Fibroblast of mammary gland (primary cell): ENCODE measurements at places on chromosomes 11 and 22.
A peak's percentile ranks its signal among the peaks of the same experiment; 100 is the strongest.

DNA sequence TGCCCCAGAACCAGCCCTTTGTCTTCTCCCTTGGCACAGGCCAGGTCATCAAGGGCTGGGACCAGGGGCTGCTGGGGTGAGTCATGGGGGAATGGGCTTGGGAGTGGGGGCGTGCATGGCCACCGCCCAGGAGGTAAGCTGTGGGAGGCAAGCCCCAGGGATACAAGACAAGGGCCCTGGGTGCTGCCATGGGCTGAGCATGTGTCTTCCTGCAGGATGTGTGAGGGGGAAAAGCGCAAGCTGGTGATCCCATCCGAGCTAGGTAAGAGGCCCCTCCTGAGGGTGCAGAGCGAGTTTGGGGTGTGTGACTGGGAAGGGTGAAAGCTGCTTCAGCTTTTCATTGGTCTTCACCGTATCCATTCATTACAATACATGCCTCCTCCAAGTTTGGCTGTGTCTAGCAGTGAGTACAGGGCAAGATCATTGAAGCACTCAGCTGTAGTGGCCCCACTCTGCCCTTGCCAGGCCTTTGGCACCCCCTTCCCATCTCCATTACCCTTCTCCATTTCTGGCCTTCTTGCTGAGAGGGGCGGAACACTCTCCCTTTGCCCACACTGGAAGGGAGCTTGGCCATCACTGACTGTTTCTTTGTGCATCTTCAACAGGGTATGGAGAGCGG is 2.5 kb downstream of the FKBP2 start:
- DNase-seq, result no peak

DNA sequence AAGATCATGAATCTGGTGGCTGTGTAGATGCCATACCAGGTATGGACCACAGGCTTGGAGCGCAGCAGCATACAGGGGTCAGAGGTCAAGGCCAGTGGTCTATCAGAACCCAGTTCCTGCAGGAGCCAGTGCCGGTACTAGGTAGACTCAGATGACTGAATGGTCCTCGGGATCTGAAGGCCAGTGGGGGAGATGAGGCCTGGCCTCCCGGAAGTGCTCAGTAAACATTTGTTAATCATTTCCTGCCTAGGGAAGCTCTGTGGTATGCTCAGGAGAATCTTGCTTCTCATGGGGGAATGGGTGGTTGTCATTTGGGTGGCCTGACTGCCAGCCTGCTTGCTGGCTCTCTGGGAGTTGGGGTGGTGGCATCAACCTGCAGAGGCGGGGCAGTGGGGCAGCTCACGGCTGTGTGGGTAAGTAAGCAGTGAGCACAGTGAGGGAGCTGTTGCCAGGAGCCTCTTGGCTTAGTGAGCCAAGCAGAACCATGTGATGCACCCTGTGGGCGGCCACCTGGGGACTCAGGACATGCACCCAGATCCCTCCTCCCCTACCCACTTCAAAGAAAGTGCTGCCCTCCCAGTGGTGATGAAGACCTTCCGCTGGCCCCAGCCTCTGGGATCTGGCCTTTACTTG is 33.0 kb downstream of the PTPRJ start:
- DNase-seq, result no peak

GRCh38 chr11:40338739-40339138 is 1120.7 kb downstream of the LRRC4C start:
- peak; percentile 70 for DNase-seq

DNA sequence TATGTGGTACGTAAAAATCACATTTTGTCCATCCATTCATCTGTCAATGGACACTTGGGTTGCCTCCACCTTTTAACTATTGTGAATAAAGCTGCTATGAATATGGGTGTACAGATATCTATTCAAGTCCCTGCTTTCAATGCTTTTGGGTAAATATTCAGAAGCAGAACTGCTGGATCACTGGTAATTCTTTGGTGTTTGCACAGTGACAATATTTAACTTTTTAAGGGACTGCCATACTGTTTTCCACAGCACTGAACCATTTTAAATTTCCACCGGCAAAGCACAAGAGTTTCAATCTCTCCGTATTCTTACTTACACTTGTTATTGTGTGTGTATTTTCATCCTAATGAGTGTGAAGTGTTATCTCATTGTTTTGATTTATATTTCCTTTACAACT is 79.4 kb downstream of the RBFOX2 start:
- DNase-seq, result no peak

DNA sequence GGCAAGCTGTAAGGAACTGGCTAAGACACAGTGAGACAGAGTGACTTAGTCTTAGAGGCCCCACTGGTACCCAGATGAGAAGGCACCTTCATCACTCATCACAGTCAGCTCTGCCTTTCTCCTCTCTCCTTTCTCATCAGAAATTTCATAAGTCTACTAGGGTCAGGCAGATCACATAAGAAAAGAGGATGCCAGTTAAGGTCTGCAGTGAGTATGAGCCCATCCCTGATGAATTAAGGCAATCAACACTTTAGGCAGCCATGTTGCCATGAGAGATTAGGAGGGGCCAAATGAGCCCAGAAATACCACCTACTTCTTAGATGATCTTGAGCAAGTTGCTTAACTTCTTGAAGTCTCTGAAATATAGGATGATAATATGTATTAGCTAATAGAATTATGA is 11.9 kb upstream of the HBE1 start:
- DNase-seq, result no peak

GRCh38 chr11:29208117-29208516 is 808.7 kb downstream of the KCNA4 start:
- DNase-seq, result no peak

- peak; percentile 44 for DNase-seq
These were observed 41.6 kb downstream of the PRCP start for GRCh38 chr11:82858556-82859091.

- DNase-seq, result peak; percentile 49
These were observed 12.0 kb downstream of the BRSK2 start for GRCh38 chr11:1401656-1402221.

DNA sequence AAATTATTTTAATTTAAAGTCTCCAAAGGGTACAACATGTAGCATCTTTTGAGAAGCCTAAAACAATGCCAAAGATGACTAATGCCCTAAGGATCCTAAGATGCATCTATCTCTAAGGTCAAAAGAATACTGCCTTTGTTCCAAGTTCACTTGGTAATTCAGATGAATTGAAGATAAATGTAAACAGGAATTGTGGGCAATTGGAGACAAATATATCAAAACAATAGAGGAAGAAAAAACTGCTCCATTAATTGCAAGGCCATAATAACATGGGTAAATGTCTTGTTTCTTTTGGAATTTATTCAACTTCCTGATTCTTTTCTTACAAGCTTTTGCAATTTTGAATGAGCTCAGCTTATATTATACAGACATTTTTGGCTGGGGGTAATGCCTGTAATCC is 338.6 kb downstream of the TTC28 start:
- peak; percentile 52 for DNase-seq

DNA sequence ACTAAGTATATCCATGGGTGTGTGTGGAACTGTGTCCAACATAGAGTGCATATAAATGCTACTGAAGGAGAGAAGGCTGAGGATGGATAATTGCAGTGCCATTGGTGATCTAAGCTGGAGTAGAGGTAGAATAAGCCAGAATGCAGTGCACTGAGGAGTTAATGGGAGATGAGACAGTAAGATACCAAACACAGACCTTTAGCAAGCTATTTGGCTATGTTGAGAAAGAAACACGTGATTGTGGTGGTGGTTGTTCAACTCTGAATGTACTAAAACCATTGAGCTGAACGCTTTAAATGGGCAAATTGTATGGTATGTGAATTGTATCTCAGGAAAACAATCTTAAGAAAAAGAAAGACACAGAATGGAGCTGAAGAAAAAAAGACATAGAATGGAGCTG is 22.8 kb downstream of the JAML start:
- DNase-seq, result no peak

- DNase-seq, result no peak
These were observed 109.6 kb downstream of the USP35 start for GRCh38 chr11:78298291-78298771.

GRCh38 chr22:41535244-41535643 is 9.0 kb downstream of the POLR3H start:
- DNase-seq, result no peak

GRCh38 chr22:20117633-20118299 is 740 bp upstream of the TRMT2A start:
- DNase-seq, result peak; percentile 30

- no peak for DNase-seq
These were observed 110.4 kb upstream of the CSNK2A3 start for GRCh38 chr11:11463405-11463804.

DNA sequence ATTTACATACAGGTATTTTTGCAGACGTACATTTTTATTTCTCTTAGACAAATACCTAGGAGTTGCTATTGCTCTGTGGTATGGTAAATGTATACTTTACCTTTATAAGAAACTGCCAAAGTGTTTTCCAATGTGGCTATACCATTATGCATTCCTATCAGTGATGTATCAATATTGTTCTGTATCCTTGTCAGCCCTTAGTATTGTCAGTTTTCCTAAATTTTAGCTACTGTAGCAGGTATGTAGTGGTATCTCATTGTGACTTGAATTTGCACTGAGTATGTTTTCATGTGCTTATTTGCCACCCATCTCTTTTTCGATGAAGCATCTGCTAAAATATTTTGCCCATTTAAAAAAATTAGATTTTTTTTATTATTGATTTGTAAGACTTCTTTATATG is 37.0 kb downstream of the CLPB start:
- no peak for DNase-seq

DNA sequence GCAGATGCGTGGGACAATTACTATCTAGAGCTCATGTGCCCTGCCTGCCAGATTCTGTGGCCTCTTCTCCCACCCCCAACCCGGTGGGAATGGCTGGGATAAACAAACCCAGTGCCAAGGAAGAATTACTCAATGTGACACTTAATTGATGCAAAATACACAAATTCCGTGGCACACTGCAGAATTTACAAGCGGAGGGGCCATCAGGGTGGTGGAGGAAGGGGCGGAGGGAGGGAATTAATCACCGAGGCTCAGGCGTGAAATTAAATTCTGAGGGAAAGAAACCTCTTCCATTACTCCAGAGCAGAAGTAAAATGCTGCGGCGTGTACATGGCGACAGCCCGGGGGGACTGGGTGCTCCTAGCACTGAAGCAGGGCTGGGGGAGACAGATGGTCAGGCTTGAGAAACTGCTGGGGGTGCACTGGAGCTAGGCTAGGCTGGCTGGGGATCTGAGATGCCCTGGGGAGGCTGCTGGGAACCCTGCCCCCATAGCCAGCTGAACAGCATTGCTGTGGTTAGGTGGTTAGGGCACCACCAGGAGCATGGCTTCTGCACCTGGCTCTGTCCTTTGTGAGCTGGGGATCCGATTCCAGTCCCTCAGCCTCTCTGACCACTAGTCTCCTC is 200.6 kb downstream of the CEP164 start:
- no peak for DNase-seq

DNA sequence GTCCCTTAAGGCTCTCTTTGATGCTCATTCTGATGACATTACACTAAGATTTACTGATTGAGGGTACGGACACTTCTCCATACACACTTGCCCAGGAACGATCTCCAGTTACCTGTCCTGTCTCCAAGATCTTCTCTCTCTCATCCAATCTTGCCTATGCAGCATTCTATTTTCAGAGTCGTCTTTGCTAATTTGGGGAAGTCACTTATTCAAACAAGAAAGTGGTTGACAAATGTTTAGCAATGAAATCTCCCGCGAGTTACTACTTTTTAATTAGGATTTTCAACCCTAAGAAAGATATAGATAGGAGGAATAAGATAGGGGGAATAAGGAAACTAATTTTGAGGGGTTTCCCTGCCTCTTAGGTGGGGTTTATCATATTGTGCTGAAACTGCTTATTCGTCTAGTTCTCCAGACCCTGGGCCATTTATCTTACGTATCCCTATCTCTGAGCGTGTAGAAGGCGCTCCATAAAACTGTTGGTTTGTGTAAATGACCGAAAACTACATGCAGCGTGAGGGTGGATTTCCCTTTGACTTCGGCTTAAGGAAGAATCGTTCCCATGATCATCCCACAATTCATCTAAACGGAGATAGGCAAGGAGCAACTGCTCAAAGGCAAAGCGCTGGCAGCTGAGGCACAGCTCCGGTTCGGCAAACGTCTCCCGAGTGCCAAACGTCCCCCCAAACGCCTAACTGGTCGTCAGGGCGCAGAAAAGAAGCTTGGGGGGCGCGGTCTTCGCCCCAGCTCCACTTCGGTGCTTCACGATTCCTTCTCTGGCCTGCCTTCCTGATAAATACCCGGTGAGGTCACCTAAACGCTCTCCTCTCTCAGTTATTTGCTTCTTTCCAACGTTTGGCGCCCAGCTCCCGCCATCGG is 804 bp downstream of the APIP start:
- peak; percentile 38 for DNase-seq

DNA sequence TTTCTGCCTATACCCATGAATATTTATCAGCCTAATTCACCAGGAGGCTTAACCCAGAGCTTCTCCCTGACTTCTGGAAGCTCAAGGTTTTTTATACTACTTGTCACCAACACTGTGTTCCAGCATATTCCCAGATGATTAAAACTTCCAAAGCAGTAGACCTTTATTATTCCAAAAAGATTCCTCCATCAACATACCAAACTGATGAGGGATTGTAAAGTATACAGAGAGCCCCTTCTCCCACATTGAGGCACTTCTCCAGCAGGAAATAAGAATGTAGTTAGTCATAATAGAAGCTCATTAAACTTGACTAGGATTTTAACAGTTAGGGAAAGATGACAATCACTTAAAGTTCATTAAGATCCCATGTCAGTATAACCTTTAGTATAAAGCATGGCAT is 51.4 kb upstream of the CEP126 start:
- peak; percentile 59 for DNase-seq

GRCh38 chr11:1486054-1486825 is at the start of gene MOB2:
Gene MOB2, minus strand, starts transcription at chr11:1486779. Its CDS starts 223 bp downstream, at chr11:1486556.
- DNase-seq, result no peak

DNA sequence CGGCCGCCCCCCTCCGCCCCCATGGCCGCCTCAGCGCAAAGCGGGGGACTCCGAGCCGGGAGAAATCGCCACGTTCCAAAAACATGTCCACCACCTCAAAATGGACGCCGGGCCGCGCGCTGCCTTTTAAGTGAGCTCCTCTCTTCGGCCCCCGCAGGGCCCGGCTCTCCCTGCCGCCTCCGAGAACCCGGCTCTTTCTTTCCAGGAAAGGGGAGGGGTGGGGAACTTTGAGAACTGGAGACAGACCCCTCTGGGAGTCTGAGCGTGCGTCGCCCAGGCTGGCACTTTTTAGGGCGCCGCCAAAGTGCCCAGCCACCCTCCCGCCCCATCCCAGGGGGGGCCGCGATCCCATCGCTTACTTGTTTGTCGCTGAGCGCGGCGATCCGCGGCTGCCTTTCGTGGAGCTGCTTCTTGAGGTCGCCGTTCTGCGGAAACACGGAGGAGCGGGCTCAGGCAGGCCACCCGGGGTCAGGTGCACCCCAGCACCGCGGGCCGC is 1.6 kb downstream of the PHF21B start:
- no peak for DNase-seq
